Chondrocyte (in vitro differentiated cells): ENCODE measurements at places on chromosomes 3 and 15.

GRCh38 chr15:37693926-37694325 is 240.5 kb upstream of the TMCO5A start:
- H3K4me3 ChIP-seq, result no peak overlapping the region
- H3K27me3 ChIP-seq, result peaks cover 2% of the 10 kb centered on the region
- H3K36me3 ChIP-seq, result peaks cover 2% of the 10 kb centered on the region
- H3K4me1 ChIP-seq, result peaks cover 22% of the 10 kb centered on the region
- peak overlapping the region; percentile 10 for H3K27ac ChIP-seq
- no peak for DNase-seq

- peaks cover 18% of the 10 kb centered on the region for H3K4me1 ChIP-seq
- no peak for DNase-seq
- H3K27ac ChIP-seq, result no peak overlapping the region
- H3K4me3 ChIP-seq, result no peak overlapping the region
- peaks cover 1% of the 10 kb centered on the region for H3K36me3 ChIP-seq
These were observed 1.9 kb downstream of the SPTBN5 start for GRCh38 chr15:41891946-41892345.

GRCh38 chr3:8733332-8734094 is at the start of gene CAV3:
CAV3 (plus strand) TSS chr3:8733802; CDS start chr3:8733877, 75 bp downstream.
- peak within 1 kb of the TSS; percentile 22 for H3K27ac ChIP-seq
- no peaks in the 10 kb centered on the region for H3K27me3 ChIP-seq
- peaks cover 3% of the 10 kb centered on the region for H3K4me1 ChIP-seq
- no peak within 1 kb of the TSS for H3K4me3 ChIP-seq

GRCh38 chr3:16795581-16795980 is 89.2 kb upstream of the PLCL2 start:
- no peak overlapping the region for H3K4me3 ChIP-seq
- no peak for DNase-seq
- no peaks in the 10 kb centered on the region for H3K36me3 ChIP-seq
